ENCODE measurements at places on chromosomes 13 and 19.

DNA sequence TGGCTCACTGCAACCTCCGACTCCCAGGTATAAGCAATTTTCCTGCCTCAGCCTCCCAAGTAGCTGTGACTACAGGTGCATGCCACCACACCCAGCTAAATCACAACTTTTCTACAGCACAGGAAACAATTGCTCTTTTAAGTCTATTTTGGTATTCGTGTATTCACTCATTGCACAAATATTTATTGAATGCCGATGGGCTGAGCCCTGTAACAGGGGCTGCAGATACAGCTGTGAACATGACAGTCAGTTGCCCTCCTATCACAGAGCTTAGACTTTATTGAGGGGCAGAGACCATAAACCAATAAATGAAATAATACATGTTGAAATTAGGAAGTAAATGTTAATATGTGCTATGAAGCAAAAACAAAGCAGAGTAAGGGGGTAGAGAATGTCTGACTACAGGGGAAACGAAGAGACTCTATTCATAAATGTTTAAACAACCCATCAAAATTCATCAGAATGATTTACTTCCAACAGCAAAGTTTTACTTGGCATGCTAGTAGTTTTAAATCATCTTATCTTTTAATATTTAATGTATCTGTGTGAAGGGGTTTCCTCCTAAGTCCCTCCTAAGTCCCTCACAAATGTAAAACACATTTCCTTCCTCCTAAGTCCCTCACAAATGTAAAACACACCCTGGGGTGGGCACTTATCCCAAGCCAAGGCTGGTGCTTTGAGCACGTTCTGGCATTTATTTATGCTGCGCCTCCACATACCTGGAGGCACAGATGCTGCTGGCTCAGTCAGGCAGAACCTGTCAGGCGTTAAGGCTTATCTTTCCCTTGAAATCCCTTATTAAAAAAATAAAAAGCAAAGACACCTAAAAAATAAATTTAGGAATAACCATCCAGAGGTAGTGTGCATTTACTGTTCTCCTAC lies 140.8 kb downstream of the MIPEP start:
- DNase-seq, result no peak

GRCh38 chr19:18306888-18307260 lies 16.0 kb downstream of the LSM4 start:
- no peak for DNase-seq

GRCh38 chr13:111282425-111282824 lies 38.0 kb upstream of the TEX29 start:
- no peak for DNase-seq

DNA sequence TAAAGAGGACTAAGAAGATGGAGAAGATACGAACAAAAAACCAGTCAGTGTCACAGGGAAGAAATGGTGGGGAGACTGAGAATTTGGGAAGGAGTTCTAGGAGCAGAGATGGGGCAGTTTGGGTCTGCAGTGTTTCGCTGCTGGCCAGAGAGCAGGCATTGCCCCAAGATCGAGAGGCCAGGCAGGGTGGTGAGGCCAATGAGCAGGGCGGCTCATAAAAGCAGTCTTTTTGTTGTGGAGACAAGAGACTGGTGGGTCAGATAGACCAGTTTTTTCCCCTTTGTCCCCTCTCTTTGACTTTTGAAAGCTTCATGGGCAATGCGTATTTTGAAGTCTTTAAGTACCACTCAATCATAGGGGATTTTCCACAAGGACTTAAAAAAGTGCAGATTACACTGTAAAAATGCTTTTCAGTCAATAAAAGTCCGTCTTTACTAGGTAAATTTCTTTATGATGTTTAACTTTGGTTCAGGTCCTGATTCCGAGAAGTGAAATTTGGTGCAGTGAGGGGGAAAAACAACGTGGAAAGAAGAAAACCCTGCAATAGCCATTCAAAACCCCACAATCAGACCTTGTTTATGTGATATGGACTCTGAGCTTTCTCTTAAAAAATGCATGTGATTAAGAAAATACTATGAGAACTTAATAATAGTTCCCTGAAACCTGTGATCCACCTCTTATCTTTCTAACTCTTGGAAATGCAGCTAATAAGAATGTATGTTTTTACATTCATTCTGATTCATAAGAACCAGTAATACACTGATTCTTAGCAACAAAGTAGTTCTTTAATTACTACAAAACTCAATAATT lies 338.9 kb downstream of the KLF5 start:
- no peak for DNase-seq
